ENCODE measurements at places on chromosomes 1 and 21. TPM values are rescaled to one million over a fixed set of nuclear protein-coding genes. Genes with fewer than 3 reads are reported as not detected.

SPATA1 gene
- total RNA-seq = 0.19 TPM

CYP2J2 gene
- total RNA-seq = 0.17 TPM

GPR161 gene
- 19.5 TPM for total RNA-seq

- no peak for DNase-seq
Observed at GRCh38 chr1:29120947-29121485, 2.7 kb downstream of the TMEM200B start.

DNA sequence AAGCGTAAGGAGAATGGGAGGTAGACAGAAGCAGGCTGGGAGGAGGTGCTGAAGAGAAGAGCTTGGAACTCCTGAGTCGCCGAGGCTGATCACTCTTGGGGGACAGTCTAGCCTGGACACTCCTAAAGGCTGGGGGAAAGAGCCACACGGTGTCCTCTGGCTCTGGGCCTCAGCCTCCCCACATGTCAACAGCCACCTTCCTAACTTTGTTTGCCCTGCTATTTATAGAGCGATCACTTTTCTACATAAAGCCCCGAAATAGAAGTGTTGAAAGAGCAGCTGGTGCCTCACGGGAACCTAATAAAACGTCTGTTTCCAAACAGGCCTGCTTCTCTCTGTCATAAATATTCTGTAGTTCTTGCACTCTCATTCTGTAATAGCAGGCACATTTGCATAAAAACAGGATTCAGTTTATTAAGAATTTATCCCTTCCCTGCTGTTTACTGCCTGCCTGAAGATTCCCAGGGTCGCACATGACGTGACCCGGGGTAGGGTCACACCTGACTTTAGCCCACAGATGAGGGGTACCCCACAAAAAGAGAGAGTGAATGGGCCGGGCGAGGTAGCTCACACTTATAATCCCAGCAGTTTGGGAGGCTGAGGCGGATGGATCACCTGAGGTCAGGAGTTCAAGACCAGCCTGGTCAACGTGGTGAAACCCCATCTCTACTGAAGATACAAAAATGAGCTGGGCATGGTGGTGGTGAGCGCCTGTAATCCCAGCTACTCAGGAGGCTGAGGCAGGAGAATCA, 212.5 kb downstream of the TOMM20 start:
- DNase-seq = no peak

- DNase-seq = no peak
Observed at GRCh38 chr1:225635649-225636048, 17.3 kb downstream of the ENAH start.

DNA sequence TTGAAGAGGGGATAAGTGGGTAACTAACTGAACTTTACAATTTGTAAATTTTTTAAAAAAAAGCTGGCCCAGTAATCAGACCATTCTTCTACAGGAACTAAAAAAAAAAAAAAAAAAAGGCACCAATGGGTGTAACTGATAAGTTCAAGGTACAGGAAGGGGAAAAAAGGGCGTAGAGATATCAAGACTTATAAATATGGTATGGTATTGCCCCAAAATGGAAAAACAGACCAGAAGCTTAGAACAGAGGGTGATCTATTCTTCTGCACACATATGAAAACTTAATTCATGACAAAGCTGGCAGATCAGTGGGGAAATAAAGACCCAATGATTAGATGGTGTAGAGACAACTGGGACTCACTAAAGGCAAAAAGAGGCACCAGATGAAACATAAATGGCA, 58.9 kb downstream of the LHX4 start:
- no peak for DNase-seq

DNA sequence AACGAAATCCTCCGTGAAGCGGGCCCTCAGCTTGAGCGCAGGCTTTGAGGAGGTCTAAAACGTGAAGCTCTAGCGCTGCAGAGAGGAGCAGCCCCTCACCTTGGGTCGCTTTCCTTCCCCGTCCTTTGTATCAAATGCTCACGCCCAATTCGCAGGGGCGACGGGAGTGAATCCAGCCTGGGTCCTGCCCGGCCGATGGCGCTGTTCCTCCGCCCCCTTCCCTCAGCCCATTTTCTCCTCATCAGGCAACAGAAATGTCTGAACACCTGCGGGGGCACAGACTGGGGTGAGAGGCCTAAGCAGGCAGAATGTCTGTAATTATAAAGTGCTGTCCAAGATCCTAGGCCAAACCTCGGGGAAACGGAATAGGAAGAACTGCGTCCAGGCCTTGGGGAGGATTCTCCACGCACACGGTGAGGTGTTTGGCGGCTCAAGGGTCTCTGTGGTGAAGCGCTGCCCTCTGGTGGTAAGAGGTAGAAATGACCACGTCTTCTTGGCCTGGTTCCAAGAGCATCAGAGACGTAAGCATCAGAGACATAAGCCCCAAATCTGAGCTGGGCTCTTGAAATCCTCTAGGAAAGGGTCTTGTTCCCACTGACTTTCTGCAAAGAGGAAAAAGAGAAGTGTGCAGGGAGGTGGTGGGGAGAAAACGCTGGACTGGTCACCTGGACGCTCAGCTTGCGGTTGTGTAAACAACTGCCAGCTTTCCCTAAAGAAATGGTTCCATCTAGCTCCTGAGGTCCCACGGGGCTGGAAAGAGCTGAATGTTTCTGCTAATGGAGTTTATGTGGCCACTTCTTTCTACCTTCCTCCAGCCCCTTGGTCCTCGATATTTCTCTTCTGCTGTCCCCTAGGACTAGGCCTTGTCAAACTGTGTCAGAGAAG, 92.1 kb upstream of the CD53 start:
- peak; percentile 94 for DNase-seq

DNA sequence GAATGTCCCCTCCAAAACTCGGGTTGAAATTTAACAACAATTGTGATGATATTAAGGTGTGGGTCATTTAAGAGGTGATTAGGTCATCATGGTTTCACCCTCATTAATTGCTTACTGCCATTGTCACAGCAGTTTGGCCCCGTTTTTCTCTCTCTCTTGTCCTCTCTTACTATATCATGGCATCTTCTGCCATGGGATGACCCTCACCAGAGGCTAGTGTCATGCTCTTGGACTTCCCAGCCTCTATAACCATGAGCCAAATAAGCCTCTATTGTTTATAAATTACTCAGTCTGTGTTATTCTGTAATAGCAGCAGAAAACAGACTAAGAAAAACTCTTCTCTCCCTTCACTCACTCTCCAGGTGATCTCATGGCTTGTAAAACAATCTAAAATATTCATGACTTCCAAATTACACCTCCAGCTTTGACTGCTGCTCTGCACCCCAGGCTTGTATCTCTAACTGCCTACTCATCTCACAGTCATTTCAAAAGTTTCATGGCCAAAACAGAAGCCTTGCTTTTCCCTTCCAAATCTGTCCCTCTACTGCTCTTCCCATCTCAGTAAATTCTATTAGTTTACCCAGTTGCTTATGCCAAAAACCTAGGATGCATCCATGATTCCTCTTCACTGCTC, 9.4 kb upstream of the FAM76A start:
- DNase-seq = no peak

DNA sequence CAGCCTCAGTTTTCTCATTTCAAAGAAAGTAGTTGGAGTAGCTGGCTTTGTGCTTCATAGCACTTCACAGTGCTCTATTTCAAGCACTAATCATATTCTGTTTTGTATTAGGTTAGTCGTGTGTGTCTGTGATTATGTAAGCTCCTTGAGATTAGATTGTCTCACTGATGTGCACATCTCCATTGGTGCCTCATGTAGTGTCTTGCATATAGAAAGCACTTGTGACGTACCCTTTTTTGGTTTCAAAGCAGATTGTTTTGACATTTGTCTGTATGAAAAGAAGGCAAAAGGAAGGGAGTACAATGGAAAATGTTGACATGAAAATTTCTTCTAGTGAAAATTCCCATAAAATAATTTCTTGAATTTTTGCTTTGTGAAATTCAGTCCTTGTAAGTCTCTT, 13.9 kb downstream of the BTBD8 start:
- DNase-seq = no peak

- DNase-seq = no peak
Observed at GRCh38 chr1:11629184-11630016, 24.8 kb downstream of the FBXO2 start.

DNA sequence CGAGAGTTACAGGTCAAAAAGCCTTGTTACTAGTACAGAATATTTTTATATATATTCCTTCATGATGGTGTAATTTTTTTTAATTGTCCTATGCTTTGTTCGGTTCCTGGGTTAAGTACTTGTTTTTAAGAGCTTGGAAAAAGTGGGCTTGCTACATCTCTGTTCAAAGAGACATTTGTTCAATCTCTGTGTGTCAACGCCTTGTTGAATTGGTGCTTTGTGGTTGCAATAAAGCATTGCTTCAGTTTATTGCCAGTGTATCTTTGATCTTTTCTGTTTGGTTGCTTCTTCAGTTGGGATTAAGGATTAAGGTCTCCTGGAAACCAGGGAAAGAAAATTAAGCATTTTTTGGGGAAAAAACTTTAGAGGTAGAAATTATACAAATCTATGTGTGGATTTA, 47.7 kb upstream of the DNASE2B start:
- DNase-seq = no peak

Measured in esophagus muscularis mucosa (tissue), 4 donors.